ENCODE measurements at places on chromosomes 11 and 22.

GRCh38 chr22:26949193-26949592 is 291.8 kb downstream of the MIAT start:
- DNase-seq, result no peak

GRCh38 chr11:34250732-34251588 is 106.8 kb downstream of the ABTB2 start:
- DNase-seq, result peak; percentile 93

- DNase-seq, result no peak
These were observed at the start of gene CLCF1 for GRCh38 chr11:67372993-67373647. TSS of gene CLCF1 (minus strand) at chr11:67373598. CDS start at chr11:67373539, 59 bp downstream.

DNA sequence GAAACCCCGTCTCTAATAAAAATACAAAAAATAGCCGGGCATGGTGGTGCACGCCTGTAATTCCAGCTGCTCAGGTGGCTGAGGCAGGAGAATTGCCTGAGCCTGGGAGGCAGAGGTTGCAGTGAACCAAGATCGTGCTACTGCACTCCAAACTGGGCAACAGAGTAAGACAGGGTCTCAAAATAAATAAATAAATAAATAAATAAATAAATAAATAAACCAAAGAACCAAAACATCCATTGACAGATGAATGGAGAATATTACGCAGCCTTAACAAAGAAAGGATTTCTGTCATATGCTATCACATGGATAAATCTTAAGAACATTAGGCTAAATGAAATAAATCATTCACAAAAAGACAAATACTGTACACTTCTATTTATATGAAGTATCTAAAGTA is 11.1 kb upstream of the CSTF3 start:
- no peak for DNase-seq
